ENCODE measurements at places on chromosomes 2 and 18.

DNA sequence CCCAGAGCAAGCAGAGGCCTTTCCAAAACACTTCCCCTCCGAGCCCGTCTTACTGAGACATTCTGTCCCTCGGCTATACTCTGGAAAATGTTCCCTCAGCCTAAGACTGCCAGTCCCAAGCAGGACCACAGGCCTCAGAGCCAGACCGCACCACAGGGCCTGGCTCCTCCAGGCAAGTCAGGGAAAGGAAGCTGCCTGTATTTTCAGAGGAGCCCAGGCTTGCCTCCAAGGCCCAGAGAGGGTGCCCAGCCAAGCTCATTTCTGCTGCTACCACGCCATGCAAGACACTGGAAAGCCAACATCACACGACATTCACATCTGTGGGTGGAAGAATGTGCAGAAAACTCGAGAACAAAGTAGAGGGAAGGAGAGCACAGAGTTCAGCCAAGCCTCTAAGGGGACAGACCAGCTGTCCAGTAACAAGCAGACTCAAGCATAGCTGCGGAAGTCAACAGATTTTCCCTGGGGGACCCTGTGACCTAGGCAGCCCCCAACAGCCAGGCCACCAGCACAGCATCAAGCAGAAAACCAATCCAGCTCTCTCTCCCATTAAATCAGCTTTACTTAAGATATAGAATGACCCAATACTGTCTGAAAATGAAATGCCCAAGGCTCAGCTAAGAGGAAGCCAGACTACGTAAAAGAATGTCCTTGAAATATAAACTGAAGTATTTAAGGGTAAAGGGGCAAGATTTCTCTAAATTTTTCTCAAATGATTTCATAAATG lies 123.9 kb downstream of the ZFP36L2 start:
- no peak for DNase-seq

- no peak for DNase-seq
Observed at GRCh38 chr18:10936176-10937053, 213.0 kb downstream of the PIEZO2 start.

DNA sequence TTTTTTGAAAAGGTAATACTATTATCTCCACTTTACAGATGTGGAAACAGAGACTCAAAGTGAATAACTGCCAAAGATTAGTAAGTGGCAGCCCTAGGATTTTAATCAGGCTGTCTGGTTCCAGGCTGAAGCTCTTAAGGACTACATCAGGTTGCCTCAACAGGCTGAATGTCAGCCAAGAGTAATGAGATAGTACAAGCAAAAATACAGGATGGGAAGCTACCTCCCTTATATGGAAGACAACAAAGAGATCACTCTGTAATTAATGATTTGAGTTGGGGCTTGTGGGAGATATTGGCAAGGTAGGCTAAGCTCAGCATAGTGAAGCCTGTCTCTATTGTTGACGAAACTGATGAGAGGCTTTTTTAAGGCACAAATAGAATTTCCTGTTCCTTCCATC lies 323.1 kb downstream of the KCNJ3 start:
- DNase-seq = no peak

DNA sequence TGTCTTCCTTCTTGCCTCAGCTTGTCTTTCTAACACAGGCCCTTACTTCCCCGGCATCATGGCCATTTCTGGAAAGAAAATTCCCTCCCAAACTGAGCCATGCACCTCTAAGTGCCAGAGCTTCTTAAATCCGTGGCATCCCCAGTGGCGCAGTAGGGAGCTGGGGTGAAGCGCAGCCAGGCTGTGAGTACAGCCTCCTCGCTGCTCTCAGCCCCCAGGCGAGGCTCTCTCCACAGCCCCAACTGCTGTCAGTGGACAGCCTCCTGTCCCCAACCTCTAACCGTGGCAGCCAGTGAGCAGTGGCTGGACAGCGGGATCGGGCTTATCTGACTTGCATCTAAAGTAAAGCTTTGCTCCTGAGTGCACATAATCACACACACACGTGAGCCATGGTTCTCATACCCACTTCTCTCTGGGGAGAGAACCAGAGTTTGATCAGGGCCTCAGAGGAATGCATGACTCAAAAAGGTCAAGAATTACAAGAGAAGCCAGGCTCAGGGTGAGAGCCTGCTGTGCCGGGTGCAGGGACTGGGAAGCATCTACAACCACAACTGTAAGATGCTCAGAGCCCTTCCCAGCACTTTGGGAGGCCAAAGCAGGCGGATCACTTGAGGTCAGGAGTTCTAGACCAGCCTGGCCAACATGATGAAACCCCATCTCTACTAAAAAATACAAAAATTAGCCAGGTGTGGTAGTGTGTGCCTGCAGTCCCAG lies 50.7 kb downstream of the SFXN5 start:
- DNase-seq = no peak

GRCh38 chr2:48459466-48459865 lies 70.5 kb upstream of the STON1 start:
- peak; percentile 54 for DNase-seq

- peak; percentile 90 for DNase-seq
Observed at GRCh38 chr18:24014062-24014985, at the start of gene TTC39C. Gene TTC39C (plus strand): TSS chr18:24014754. CDS start chr18:24014872, 118 bp downstream.

DNA sequence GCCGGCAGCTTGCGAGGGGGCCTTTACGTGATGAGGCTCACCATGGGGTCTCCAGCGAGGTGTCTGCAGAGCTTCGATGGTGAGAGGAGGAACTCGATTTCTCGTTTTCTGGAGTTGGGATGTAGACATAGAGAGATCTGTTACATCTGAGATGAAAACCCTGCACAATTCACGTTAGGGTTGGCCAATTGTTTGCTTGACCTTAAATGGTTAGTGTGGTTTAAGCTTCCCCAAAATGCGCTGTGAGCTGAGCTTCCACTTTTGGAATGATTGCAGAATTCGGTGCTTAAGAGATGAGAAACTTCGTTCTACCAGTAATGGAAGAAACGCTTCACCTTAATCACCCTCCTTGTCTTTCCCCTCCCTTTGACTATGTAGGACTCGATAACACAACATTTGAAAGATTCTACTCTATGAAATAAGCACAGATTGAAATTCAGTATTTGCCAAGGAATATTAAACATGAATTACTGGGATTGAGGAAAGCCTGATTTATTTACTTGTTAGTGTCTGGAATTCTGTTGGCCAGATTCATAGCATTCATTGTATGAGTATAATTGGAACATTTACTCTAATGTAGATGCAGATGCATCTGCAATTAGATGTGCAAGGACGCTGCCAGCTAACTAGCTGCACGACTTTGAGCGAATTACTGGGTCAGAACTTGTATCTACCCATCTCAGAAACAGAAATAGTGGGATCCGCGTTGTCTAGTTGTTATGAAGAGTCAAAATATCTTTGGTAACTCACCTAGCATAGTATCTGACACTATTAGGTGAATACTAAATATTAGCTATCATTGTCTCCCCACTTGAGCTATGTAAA lies 1.6 kb upstream of the KLF7 start:
- DNase-seq = peak; percentile 94

DNA sequence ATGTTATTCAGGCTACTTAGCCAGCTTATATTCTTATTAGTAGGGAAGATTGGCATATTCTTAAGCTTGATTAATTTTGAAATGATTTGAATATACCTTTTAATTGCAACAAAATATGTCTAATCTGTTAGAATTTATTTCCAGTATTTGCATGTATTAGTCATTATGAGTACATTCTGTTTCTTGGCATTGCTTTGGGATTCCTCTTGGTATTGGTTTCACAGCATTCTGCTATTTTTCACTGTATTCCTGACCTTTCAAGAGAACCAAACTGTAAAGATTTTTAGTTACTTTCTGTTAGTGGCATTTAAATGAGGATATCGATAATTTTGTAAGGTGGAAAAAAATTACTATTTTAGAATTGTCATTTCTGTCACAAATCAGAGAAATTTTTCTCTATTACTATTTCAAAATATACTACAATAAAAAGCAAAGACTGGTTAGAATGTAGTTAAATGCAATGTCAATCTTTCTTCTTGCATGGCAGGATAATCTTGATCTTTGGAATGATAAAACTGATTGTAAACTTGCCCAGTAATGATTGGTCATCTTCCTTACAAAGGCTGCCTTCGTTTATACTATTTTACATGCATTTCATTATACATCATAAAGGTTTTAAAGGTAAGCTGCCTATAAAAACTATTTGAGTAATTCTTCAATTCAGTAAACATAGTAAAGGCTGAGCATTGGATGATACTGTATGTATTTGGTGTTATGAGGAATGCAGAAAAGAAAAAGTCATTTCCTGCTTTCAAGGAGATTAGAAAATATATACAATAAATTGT lies 86.1 kb downstream of the SLC4A10 start:
- no peak for DNase-seq

DNA sequence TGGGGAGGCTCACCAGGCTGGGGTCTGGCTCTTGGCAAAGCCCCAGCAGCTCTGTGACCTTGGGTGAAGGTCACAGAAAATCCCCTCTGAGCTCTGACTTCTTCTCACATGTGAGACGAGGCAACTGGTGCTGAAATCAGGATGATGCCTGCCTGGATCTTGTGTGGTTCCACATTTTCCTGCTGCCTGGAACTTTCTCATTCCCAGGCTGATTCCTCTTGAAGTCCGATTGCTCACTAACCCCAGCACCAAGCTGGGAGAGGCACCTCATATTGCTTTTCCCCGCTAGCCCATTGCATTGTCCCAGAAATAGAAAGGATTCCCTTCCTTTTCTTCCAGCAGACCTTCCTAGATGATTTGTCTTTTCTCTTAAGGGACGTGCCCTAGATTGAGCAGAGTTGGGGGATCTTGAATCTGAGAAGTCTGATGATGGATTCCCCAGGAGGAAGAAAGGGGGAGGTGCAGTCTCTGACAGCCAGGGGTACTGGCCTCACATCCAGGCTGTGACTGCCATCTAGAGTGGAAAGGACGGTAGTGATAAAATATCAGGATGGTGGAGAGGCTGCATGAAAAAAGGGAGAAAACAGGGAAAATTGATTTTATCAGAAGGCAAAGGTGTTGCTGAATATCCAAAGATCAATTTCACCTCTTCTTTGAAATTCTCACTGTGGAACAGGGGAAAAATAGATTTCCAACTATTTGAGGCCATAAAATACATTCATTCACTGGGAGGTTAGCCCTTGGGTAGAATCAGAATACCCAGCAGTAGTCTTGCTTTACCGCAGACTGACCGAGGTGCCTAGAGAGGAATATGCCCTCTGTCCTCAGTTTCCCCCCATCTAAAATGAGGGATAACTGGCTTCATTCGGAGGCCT lies 96.3 kb downstream of the FAM210A start:
- peak; percentile 73 for DNase-seq

GRCh38 chr2:143937723-143938350 lies 582.1 kb downstream of the ZEB2 start:
- no peak for DNase-seq

- DNase-seq = no peak
Observed at GRCh38 chr2:157363612-157364101, 38.0 kb upstream of the ERMN start.

DNA sequence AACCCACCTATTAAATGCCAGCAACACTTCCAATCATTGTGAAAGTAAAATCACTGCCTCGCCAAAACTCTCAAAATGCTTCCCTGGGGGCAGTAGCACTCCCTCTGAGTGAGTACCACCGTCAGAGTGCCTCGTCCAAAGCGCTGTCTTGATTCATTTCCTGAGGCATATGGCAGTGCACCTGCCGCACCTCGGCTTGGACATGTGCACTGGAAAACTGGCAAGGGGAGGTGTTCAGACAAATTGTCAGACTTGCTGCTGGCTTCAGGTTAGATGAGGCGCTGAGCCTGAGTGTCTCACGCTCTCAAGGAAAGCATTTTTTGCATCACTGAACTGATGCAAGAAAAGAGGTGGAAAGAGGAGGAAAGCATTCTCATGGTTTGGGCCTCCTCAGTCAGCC lies 132.8 kb downstream of the ATL2 start:
- DNase-seq = no peak

GRCh38 chr2:205848601-205849000 lies 166.3 kb downstream of the NRP2 start:
- DNase-seq = no peak

GRCh38 chr18:74414953-74415515 lies 42.1 kb downstream of the DIPK1C start:
- DNase-seq = no peak

DNA sequence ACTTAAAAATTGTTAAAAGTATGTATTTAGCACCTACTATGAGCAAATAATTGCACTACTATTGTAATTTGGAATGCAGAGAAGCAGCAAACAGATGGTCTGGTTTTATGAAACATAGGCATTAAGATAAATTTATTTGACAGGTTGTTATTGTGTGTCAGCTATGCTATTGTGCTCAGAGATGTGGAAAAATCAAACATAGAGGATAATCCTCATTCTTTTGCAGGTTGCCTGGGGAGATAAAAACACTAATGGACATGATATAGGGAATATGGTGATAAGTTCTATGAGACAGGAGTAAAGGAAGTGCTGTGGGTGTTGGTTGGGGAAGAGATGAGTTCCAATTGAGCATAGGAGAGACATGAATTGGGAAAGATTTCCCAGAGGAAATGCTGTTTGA lies 71.3 kb downstream of the PPP1R1C start:
- DNase-seq = no peak

- no peak for DNase-seq
Observed at GRCh38 chr18:20988726-20989125, 122.9 kb downstream of the ROCK1 start.

GRCh38 chr2:47219970-47220369 lies 64.9 kb upstream of the STPG4 start:
- DNase-seq = no peak

- no peak for DNase-seq
Observed at GRCh38 chr18:28071199-28071598, 105.7 kb downstream of the CDH2 start.

DNA sequence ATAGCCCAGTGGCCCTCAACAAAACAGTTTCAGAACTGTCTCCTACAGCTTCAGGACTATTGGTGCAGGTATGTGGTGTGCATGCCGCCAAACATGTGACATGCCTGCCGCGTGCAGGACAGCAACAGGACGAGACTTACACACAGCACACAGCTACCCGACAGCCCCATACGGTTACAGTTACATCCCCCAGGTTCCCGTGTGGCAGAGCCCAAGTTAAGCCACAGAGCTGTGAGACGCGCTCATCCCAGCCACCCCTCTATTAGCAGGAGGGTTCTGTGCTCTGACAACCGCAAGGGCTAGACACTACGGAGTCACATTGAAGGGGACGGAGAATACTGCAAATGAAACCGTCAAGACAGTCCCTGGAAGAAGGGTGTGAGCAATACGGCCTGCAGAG lies 16.4 kb upstream of the TUBB6 start:
- no peak for DNase-seq

- DNase-seq = no peak
Observed at GRCh38 chr2:62964671-62965070, 86.0 kb upstream of the OTX1 start.

GRCh38 chr2:212494418-212495020 lies 44.1 kb downstream of the ERBB4 start:
- DNase-seq = no peak

DNA sequence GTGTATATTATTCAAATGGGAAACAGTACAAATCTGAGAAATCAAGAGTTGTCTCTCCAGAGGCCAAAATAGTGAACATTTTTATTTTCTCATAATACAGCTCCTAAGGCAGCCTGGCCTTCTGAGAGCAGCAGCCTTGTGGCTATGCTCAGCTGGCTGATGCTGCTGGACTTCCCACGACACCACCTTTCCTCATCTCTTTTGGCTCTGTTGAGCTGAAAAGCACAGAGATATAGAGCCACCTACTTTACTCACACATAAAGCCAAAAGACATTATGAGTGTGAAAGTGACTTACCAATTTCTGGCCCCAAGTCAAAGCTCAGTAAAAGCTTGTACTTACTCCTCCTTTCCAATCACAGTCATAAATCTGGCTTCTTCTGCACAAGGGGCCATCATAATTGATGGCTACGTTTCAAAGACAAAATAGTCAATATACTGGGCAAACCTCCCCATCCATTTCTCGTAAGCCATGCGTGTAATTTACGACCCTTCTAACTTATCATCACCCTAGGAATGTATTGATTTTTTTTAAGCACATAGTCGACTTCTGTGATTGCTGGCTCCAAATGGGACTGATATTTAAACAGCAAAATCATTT lies 18.6 kb upstream of the REG3A start:
- DNase-seq = no peak

Measured in inflammatory macrophage (primary cell).